Cerebellar cortex (tissue), 1 donor: ENCODE measurements at places on chromosomes 3 and 15.
A peak's percentile ranks its signal among the peaks of the same experiment; 100 is the strongest.

DNA sequence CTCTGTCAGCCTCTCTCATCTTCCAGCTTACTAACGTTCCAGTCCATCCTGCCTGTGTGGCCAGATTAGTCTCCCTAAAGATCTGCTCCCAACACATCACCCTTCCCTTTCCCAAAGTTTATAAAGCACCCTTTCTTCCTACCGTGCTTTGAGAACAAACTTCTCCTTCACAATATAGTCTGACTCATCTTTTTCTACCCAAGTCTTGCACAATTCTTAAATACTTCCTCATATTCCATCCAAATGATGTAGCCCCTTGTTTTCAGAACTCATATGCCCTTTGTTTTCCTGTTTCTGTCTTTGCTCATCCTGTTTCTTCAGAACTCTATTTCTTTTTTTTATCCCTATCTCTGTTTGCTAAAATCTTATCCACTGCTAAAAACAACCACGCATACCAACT is 326.8 kb downstream of the MFSD1 start:
- no peak for DNase-seq

DNA sequence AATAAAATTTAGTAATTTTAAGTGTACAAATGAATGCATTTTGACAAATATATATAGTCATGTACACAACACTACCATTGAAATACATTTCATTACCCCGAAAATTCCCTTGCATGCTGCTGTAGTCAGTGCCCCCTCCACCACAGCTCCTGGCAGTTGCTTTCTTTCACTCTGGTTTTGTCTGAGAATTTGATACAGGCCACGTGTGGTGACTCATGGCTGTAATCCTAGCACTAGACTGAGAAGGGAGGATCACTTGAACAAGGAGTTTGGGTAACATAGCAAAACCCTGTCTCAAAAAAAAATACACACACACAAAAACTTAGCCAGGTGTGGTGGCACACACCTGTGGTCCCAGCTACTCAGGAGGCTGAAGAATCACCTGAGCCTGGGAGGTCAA is 65.4 kb downstream of the TFRC start:
- no peak for DNase-seq

DNA sequence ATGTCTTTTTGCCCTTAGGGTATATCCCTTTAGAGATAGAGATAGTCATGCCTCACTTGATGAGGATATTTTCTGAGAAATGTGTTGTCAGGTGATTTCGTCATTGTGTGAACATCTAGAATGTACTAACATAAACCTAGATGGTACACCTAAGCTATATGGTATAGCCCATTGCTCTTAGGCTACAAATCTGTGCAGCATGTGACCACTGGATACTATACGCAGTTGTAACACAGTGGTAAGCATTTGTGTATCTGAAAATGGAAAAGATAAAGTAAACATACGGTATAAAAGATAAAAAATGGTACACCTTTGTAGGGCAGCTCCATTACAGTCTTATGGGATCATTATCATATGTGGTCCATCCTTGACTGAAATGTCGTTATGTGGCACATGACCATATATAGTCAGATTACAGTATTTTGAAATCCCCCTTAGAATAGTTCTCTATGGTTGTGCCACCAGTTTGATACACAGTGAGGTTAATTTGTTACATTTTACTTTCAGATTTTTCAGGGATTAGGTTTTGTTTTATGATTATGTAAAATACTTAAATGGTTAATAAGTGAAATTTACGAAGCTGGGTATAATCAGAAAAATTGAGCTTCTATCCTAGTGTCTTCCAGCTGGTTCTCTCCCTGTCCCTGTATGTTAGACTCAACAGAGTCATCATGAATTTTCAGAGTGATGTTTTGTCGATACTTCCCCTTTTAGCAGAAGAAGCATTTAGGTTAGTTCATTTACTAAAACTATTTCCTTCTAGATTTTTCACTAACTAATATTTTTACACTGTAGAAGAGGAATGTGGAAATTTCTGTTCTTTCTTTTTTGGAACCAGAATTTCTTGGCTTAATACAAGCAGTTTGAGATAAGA is 12.8 kb downstream of the SETD5 start:
- DNase-seq, result no peak

- DNase-seq, result no peak
Measured at GRCh38 chr3:46065750-46066256, 38.5 kb upstream of the XCR1 start.

DNA sequence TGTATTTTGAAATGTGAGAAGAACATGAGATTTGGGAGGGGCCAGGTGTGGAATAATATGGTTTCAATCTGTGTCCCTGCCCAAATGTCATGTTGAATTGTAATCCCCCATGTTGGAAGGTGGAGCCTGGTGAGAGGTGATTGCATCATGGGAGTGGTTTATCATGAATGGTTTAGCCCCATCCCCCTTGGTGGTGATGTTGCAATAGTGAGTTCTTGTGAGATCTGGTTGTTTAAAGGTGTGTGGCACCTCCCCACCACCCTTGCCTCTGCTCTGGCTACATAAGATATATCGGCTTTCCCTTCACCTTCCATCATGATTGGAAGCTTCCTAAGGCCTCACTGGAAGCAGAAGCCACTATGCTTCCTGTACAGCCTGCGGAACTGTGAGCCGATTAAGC is 23.9 kb upstream of the TMEM108 start:
- no peak for DNase-seq

DNA sequence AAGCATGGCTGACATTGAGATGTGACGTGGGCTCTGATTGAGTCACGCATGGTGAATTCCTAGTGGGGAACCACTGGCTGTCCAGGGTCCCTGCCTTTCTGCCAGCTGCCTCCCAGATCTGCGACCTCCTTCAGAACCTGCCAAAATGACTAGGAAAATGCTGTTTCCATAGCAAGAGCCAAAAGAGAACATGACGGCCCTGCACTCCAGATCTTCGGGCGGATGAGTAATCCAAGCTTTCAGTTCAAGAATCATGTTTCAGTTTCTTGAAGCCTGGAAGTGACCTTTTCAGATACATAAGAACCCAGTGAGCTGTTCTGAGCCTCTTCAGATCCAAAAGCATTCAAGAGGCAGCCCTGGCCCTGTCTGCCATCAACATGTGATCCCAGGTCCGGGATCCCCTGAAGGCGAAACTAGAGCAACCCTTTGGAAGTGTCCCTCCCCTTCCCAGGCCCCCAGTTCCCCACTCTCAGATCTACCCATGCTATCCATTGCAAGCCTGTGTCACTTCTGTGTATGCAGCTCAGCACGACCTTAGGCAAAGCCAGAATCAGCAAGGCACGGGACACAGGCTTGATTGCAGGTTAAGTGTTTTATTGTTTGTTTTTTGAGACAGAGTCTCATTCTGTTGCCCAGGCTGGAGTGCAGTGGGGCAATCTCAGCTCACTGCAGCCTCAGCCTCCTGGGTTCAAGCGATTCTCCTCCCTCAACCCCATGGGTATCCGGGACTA is 19.7 kb downstream of the ANKRD63 start:
- no peak for DNase-seq

DNA sequence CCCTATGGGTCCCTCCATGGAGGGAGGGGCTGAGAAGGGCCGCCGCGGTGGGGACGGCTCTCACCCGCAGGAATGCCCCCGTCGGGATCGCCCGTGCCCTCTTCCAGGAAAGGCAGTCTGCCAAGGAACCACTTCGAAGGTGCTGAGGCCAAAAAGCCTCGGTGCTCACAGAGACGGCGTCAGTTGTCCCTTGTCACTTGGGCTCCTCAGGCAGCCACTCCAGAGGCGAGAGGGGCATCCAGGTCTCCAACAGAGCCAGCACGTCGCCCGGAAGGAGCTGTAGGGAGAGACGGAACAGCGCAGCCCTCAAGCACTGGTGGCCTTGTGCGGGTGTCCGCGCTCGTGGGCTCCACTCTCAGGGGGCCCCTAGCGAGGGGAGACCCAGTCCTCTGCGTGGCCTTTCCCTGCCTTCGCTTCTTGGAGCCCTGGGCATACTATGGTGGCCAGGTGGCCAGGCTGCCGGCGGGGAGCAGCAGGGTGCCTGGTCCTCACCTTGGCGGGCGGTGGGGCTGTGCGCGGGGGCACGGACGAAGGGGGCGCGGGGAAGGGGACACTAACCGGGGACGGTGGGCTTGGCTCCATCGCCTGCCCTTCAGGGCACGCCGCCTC is 994 bp downstream of the MESP1 start:
- DNase-seq, result peak; percentile 22

DNA sequence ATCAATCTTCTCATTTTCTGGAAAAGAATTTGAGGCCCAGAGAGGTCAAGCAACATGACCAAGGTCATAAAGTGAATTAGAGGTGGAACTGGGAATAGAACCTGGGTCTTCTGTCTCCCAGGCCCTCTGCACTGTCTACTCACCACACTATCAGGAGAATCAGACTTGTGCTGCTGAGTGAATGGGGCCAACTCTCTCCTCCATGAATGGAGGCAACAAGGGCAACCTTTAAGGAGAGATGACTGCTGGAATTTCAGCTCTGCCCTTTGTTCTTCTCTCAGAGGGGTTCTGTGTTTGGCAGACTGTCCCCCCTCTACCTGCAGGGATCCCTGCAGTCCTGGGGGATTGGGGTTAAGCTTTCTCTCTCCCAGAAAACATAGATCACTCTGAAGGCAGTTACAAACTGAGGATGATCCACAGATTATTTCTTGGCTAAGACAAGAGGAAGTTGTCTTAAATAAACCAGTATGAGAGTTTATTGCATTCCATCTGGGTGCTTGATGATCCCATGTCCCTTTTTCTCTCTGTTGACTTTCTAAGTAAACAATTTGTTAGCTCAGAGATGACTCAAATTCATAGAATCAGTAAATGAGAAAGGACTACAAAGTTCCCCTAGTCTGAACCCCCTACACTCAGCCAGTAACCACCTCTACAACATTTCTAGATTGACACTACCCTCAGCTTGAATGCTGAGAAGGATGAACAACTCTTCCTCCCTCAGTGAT is 99.0 kb upstream of the LIPC start:
- DNase-seq, result no peak

GRCh38 chr3:128620268-128620691 is 30.3 kb downstream of the RPN1 start:
- no peak for DNase-seq

- DNase-seq, result no peak
Measured at GRCh38 chr3:139129892-139130291, 85.2 kb upstream of the PRR23C start.

DNA sequence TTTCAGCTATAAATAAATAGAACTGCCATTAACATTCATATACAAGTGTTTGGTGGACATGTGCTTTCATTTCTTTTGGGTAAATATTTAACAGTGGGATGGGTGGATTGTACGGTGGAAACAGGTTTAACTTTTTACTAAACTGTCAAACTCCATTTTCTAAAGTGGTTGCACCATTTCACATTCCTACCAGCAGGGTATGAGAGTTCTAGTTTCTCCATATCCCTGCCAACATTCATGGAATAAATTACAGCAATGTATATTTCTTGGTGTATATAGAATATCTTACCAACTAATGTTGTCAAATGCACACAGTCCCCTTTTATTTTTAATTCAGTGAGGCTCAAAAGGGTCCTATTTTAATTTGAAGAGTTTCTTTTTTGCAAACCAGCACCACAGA is 71.3 kb upstream of the CTXND1 start:
- DNase-seq, result no peak

GRCh38 chr15:62569460-62570404 is 404.6 kb upstream of the C2CD4B start:
- no peak for DNase-seq

DNA sequence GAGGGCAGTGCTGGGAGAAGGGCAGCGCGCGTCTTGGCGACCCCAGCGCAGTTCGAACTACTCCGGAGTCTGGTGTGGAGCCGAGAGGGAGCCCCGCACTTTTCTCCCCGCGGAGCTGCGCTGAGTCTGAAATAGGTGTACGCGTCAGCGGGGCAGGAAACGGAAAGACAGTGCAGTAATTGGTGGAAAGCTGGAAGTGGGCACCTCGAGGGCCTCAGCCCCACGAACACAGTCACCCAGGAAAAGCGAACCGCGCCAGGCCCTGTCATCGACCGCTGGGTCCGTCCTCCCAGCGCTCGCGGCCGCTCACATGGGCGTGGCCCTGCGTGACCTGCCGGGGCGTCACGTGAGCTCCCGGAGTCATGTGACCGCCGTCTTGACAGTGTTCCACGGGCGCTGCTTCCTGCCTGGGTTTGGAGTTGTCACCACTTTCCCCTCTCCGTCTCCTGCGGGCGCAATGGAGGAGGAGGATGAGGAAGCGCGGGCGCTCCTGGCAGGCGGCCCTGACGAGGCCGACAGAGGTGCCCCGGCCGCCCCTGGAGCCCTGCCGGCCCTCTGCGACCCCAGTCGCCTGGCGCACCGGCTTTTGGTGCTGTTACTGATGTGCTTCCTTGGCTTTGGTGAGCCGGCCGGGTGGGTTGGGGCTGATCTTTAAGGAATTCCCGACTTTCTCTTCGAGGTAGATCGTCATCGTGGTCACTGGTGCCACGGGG is at the start of gene MFSD1:
Gene MFSD1 (plus strand): TSS at position 359 of the 713 bp plus-strand sequence. CDS start 99 bp downstream, at position 458.
- peak; percentile 91 for DNase-seq

GRCh38 chr15:92638291-92638708 is 17.3 kb downstream of the FAM174B start:
- DNase-seq, result no peak

DNA sequence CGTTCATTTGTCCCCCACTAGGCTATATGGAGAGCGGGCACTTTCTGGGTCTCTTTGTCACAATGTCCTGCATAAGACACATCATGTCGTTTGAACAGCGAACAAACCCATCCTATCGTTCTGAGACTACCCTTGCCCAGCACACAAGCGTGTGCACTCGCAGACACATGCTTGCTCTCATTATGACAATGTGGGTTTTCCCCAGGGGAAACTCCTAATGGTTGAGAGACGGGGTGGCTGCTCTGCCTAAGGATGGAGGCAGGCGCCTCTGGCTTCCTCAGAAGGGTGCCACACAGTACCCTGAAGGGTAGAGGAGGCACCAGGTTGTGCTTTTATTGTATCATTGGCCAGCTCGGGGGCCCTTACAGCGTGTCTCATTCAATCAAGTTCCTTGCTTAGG is 51.0 kb upstream of the MYZAP start:
- no peak for DNase-seq

GRCh38 chr3:183991403-183991802 is 26.3 kb downstream of the ABCC5 start:
- DNase-seq, result no peak

DNA sequence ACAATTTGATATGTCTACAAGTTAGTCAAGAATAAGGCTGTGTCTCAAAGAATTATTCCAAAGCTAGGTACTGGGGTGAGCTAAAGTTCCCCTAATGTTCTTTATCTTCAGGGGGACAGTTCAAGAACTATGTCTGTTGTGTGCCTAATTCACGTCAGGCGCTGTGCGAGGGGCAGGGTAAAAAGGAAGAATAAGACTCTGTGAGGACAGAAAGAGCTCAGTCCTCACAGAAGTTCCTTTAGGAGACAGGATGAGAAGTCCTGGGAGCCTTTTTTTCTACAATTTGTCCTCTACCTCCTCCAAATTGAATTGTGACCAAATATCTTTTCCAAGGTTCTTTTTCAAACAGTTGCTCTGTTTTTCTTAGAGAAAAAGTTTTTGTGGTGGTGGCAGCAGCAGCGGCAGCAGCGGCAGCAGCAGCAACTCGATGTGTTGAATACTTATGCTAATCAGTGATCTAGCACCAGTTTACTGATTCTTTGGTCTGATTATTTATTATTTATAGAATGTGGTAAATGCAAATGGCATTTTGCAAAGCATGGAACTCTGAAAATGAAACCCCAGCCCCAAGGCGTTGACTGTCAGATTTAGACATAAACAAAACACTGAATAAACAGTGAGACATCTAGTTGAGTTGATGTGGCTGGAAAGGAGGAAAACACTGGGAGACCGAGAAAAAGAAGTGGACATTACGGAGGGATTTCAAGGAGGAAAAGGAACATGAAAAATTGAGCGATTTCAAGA is 88.6 kb downstream of the GTPBP8 start:
- DNase-seq, result no peak

- DNase-seq, result no peak
Measured at GRCh38 chr3:32373276-32373675, 18.4 kb upstream of the CMTM7 start.

- no peak for DNase-seq
Measured at GRCh38 chr15:52772766-52773165, 17.4 kb downstream of the ONECUT1 start.
